ENCODE measurements at places on chromosomes 1 and 21.

DNA sequence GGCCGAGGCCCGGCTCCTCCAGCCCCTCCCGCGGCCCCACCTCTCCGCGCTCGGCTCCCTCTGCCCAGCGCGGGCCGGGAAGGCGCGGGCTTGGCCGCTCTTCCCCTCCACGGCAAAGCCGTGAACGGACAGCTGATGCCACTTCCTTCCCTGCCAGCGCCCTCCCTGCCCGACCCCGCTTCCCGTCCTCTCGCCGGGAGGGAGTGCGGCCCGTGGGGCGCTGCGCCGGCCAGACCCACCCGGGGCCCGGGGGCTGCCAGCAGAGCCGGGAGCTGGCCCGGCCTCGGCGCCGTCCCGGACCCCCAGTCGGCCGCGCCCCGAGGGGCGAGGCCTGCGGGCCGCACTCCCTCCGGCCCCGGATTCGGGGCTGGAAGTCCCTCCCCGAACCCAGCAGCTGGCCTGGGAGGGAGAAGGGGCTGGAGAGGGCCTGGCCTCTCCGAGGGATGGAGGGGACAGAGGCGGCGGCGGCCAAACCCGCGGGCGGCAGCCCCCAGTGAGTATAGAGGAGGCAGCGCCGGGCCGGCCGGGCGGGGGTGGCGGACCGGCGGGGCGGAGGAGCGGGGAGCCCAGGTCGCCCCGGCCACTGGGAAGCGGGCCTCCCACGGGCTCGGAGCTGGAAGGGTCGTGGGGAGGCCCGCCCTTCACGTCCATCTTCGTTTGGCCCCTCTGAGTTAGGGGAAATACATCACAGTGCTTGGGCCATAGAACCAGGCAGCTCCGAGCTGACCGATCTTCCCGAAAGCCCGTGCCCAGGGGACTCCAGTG, at the start of gene KIAA1614:
Gene KIAA1614 (plus strand): TSS at position 97 of the 765 bp plus-strand sequence. CDS start 347 bp downstream, at position 444.
- DNase-seq: peak; percentile 36

GRCh38 chr21:29394051-29394450, 95.3 kb downstream of the BACH1 start:
- no peak for DNase-seq

DNA sequence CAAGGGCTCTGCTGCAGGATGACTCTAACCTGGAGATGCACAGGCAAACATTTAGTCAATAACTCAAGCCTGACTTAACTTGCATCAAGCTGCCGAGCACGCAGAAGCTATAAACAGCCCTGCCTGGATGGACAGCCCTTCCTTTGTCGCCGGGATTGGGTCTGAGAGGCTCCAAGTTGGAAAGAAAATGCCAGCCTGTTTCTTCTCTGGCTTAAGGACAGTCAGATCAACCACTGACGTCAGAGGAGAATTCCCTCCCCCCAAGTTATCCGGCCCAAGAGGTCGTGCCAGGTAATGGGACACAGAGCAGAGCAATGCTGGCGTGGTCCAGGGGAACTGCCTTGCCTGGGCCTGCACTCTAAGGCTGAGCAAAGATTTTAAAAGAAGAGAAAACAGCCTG, 27.1 kb upstream of the LRRC38 start:
- DNase-seq: no peak

GRCh38 chr21:22885079-22885478, 1886.9 kb downstream of the NCAM2 start:
- no peak for DNase-seq

DNA sequence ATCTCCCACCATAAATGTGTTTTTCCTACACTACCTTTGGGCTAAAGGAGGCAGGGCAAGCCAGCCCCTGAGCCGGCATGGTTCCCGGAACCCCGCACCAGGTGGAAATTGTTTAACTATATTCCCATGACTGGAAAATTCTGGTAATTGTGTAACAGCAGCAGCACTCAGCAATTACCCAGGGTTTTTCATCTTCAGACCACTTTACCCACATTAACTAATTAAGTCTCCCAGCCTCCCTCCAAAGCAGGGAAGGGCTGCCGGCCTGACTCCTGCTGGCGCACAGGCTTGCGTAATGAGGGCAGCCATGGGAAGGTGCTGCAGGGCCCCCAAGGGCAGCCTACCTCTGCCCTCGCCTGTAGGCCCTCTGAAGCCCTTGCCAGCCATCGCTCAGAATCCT, 140.7 kb upstream of the VAMP3 start:
- DNase-seq: no peak

DNA sequence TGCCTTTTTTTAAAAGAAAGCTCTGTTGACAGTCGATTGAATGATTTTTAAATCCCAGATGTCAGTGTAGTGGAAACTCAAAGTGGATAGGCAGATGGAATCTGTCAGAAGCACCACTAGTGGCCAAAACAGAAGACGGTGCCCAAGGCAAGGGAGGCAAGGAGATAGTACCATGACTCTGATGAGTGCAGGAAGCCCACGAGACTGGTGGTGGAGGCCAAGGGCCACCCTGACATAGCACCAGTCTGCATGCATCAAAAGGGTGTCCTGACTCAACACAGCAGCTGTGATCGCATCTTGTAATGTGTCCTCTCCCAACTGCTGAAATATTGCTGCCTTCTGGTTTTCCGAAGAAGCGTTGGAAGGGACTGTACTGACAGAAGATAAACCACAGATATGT, 124.1 kb upstream of the PAPPA2 start:
- no peak for DNase-seq

- DNase-seq: no peak
These were observed 4.3 kb upstream of the CPLANE2 start for GRCh38 chr1:16241221-16241708.

DNA sequence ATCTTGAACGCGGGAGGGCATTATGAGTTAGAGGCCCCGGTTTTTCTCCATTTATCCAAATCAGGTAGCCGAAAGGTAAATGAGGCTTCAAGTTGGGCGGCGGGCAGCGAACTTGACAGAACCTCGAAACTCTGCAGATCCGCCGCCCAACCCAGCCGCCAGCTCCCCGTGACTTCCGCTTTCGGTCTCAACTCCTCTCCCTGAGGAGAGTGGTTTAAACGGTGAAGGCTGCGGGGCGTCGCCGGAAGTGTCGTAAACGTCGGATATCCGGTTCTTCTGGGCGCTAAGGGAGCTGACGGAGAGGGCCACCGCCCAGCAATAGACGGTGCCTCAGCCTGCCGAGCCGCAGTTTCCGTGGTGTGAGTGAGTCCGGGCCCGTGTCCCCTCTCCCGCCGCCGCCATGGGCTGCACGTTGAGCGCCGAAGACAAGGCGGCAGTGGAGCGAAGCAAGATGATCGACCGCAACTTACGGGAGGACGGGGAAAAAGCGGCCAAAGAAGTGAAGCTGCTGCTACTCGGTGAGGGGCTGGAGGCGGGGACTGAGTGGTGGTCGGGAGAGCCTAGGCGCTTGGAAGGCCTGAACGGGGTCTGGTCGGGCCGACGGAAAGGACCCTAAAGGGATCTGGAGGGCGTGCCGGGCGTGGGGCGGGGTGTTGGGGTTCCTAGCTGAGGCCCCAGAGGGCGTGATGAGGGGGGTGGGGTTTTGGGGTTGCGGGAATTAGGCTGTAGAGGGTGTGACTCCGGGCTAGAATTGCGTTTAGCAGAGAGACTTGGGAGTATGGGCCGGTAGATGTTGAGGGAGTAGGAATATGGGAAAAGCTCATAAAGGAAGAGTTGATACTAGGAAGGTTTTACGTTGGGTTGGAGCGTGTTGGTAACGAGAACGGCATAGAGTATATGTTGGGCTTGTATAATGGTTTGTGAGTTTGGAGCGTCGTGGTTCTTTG, at the start of gene GNAI3:
Gene GNAI3 (plus strand): TSS at position 295 of the 947 bp plus-strand sequence. CDS start 106 bp downstream, at position 401.
- DNase-seq: peak; percentile 95

- no peak for DNase-seq
These were observed 9.2 kb upstream of the ZNF644 start for GRCh38 chr1:91031081-91031480.

GRCh38 chr1:227954163-227954850, 6.6 kb upstream of the WNT9A start:
- DNase-seq: no peak

DNA sequence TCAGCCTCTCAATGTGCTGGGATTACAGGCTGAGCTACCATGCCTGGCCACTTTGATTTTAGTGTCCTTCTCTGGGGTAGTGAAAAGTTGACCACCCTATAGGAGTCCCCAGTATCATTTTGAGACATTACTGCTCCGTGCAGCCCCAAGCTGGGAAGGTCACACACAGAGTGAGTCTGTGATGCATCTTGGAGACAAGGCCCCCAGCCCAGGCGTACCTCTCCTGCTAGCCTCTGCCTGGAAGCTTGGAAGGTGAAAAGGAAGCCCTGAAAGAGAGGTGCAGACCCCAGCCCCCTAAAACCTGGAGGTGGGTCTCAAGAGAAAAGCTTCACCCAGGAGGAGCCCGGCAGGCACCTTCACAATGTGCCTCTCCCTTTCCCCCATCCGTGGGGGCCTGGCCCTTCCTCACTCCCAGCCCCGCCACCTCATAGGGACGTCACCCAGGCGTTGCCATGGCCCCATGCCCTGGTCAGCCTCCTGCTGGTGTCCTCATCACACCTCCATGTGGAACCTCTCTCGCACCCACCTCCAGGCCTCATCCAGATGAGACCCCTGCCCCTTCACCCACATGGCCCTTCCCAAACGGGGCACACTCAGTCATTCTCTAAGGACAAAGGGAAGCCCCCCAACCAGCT, 5.6 kb upstream of the ARF1 start:
- DNase-seq: no peak

DNA sequence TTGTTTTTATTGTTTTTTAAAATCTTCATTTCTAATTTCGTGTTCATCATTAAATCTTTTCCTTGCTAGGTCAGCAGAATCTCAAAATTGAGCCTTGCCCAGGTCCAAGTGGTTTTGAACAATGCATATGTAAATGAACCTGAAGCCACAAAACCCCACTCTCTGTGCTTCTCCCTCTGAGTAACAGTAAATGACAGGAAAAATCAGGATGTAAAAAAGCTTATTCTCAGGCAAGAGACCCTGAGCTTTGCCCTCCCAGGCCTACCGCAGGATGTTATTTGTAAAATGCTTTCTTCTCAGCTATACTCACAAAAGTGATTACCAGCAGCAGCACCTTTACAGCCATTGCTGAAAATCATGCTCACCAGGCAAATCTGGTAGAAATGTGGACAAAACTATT, 47.6 kb downstream of the TYW3 start:
- no peak for DNase-seq

GRCh38 chr1:3194760-3195479, 125.9 kb downstream of the PRDM16 start:
- no peak for DNase-seq

DNA sequence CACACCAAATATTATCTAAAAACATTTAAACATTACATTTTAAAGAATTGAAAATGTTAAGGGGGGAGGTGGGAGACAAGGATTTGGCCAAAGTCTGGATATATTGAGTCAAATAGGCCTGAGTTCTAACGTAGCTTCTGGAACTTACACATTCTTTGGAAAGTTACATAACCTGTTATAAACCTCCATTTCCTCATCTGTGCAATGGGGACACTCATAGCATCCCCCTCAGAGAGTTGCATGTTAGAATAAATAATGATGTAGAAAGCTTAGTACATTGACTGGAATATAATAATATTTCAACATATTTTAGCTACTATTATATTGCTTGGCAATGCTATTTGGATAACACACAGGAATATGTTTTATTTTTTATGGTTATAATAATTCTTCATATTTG, 117.7 kb downstream of the ATG4C start:
- no peak for DNase-seq

DNA sequence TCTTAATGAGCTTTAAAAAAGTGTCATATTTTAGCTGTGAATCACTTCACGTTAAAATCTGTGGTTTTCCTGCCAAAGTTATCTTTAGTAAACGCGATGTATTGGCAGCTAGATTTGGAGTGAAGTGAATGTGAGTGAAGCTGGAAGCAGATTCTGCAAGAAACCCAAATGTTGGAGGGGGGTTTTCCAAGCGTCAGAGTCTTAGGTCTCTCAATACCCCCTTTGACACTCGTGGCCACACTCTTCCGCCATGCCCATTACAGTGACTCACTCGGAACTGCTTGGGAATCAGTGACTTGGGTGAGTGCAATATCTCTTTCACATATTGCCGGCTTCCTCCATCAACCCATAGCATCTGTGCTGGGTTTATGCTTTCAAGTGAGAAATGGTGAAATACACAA, 17.5 kb downstream of the B3GALT5 start:
- no peak for DNase-seq

DNA sequence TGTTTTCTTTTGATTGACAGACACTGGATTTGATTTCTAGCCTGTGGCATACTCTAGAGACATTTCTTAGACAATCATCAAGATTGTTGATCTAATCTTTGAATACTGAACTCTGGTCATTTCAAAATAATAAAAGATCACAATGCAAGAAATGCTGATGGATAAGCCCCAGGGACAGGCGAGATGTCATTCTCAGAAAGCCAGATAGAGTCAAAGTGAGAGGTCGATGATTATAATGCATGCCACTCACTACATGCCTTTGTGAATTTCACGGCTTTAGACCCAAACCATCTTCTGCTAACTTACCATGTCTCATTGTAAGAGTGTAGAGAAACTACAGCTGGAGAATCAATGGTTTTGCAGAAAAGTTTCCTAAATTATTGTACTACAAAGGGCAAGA, 257.1 kb downstream of the DYRK1A start:
- DNase-seq: no peak
